ENCODE measurements at places on chromosomes 2 and 18. TPM values are rescaled to one million over a fixed set of nuclear protein-coding genes. Genes with fewer than 3 reads are reported as not detected.

Gene PROM2
- 0.07 TPM for total RNA-seq

Gene SEPTIN10
- total RNA-seq, result 104 TPM

Gene KCNG2
- total RNA-seq, result not detected

Gene IL1F10
- not detected for total RNA-seq

Gene ALPP
- not detected for total RNA-seq

Gene CPO
- not detected for total RNA-seq

Gene PDE1A
- total RNA-seq, result 0.28 TPM

Gene VWC2L
- not detected for total RNA-seq

Gene MPP4
- total RNA-seq, result 9.0 TPM

Gene RGPD3
- total RNA-seq, result 0.20 TPM

Gene AGXT
- not detected for total RNA-seq

Gene NCKAP5
- 0.39 TPM for total RNA-seq

DNA sequence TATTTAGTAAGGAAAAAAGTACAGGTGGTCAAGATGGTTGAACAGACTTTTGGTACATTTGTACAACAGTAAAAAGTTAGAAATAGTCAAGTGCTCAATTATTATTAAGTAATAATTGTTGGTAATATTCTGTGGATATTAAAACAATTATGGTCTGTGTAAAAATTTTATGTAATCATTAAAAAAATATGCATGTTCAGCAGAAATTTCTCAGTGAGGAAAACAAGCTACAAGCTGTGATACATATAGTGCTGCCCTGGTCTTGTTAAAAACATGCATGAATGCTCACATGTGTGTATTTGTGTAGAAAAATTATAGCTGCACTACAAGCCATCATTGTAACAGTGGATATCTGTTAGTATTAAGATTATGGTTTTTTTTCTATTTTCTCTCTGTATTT is 13.0 kb downstream of the KCNH7 start:
- DNase-seq, result no peak

DNA sequence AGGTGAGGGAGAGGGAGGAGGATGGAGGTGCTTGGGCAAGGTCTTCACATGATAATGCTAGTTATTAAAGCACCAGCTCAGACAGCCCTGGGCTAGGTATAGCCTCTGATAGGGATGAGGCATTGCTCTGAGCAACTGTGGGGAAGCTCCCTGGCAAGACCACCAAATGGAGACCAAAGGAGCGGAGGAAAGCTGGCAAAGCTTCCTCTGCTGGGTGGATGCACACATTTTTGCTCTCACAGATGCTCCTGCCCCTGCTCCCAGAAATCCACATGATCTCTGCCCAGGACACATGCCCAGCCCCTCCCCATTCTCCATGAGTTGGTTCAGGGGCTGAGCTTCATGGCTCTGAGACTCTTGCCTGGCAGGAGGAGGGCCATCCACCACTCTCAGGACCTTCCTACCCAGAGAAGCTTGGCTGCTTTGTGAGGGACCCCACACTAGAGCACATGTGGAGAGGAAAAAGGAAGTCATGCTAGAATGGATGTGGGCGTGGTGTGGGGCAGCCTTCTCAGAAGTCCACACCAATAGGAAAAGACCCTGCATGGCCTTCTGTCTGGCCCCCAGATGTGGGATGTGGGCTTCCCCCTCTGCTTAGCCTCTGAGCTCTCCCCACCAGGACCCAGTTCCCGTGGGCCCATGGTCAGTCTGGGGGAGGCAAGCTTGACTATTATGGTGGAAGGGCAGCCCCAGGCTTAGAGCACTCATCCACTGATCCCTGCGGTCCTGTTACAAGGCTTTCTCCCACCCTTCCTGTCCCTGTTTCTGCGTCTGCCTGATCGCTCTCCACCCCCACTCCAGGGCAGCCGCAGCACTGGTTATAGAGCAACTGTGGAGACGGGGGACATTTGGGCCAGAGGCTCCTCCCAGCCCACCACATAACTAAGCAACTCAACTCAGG is 10.5 kb upstream of the CYP26B1 start:
- DNase-seq, result no peak

DNA sequence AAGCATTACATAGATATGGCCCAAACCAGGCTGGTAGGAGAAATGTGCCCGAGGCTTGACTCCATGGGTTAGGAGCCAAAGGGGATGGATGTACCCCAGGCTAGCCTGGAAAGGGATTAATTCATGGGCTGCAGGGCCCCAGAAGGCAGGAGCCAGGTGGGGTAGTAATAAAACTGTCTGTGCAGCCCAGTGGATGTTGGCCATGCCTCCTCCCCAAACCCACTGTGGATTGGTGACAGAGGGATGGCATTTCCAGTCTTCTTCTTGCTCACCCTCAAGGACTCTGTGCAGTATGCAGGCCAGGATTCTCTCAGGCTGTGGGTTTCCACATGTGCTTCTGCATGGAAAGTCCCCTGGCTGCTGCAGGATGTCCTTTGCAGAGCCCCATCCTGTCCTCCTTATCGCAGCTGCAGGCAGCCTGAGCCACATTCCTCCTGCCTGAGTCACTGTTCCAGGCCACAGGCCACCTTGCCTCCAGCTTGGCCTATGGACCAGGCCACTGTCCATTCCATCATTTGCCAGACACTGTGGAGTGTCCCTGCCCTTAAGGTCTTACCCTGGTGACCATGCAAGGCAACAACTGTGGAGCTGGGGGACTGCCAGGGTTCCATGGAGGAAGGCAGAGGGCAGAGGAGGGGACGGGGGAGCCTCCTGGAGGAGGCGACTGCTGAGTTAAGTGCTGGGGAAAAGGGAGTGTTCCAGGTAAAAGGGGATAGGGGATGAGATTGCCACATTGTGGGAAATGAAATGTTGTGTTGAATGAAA is 38.9 kb downstream of the INO80C start:
- DNase-seq, result peak; percentile 95

GRCh38 chr2:39636306-39636705 is 29.4 kb upstream of the TMEM178A start:
- DNase-seq, result no peak

DNA sequence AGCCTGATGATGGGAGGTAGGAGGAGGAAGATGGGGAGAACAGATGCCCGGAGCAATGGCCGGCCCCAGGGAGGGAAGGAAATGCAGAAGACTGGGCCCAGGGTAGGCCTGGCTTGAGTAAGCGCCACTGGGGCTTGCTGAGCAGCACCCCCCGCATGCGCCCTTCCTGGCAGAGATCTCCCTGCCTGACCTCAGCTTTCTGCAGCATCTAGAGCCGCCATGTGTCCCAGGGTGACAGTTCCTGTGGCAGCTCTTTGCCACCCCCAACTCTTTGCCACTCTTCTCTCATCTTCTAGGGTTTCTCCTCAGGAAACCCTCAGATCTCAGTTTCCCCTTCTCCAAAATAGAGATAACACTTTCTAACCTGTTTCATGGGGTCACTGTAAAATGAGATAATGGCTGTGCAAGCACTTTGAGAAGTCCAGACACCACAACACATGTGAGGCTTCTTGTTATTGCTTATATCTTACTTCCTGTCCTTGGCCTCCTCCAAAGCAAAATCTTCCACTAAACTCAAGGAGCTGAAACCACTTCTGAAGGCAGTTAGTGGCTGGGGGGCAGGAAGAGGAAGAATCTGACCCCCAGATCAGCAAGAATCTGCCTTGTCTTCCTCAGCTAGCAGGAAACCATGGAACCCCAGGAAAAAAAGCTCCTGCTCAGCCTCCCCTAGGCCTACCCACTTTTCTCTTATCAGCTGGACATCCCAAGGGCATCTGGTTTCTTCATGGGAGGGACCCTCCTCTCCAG is 64.9 kb downstream of the EPAS1 start:
- no peak for DNase-seq

GRCh38 chr2:109176928-109177327 is 47.9 kb downstream of the SH3RF3 start:
- no peak for DNase-seq

DNA sequence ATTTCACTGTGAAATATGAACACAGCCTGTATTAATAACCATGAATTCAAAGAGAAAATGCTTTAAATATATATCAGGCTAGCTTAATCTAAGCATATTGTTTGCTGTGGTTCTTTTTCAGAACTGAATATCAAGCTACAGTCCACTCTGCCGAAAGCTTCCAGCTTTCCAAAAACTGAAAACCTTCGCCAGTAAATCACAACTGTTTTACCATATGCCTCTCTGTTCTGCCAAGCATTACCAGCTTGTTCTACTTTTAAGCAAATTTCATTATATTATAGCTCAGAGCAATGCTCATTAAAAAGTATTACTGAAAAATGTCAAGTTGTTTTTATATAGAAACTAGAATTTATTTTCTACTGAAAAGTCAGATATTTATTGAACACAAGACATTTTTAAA is 277.4 kb downstream of the NRXN1 start:
- DNase-seq, result no peak
